AG04449 (cell line): ENCODE measurements at places on chromosomes 2 and 18.

GRCh38 chr2:231200805-231201474, 2.5 kb downstream of the ARMC9 start:
- DNase-seq, result no peak

- DNase-seq, result no peak
These were observed 326.4 kb downstream of the DYSF start for GRCh38 chr2:71779774-71780105.

- no peak for DNase-seq
These were observed 71.3 kb downstream of the FASTKD2 start for GRCh38 chr2:206836722-206837121.

DNA sequence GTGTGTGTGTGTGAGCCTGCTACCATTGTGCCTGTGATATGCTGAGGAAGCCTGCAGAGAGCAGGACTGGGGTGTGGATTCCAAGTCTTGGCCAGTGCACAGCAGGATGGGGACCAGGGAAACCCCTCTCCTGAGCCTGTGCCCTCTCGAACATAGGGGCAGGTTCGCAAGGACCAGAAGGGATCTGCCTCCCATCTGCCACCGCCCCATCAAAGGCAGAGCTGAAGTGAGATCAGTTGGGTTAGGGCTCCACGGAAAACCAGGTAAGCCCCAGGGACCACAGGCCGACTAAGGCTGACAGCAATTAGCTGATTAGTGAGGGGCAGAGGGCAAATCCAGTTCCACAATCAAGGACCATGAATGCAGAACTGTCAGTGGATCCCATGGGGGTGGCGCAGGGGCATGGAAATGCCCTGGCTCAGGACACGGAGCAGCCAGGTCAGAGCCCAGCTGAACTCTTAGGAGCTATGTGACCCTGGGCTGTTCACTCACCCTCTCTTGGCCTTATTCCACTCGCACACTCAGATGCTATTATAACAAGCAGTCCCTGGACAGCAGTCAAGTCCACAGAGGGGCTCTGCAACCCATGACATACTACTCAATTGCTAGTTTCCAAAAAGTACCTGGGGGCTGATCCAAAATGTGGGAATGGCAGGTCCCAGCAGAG, 84.2 kb upstream of the ID2 start:
- no peak for DNase-seq

GRCh38 chr2:9811679-9812511, 31.4 kb upstream of the TAF1B start:
- DNase-seq, result no peak

GRCh38 chr2:220469201-220469600, 841.8 kb downstream of the SLC4A3 start:
- DNase-seq, result no peak

DNA sequence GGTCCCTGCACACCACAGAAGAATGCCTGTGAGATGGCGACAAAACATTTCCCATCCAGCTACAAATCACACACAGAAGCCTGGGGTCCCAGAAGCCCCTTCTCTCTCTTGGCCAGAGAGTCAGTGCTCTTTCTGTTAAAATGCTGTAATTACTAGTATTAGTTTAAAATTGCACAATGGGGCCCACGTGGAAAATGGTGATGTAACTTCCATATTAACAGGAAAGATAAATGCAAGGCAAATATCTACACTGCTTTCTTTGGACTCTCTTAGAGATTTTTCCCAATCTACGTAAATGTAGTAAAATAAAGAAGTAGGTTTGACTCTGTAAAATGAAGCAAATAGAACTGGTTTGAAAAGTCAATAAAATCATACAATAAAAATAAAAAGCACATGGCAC, 113.9 kb upstream of the TFCP2L1 start:
- DNase-seq, result no peak

DNA sequence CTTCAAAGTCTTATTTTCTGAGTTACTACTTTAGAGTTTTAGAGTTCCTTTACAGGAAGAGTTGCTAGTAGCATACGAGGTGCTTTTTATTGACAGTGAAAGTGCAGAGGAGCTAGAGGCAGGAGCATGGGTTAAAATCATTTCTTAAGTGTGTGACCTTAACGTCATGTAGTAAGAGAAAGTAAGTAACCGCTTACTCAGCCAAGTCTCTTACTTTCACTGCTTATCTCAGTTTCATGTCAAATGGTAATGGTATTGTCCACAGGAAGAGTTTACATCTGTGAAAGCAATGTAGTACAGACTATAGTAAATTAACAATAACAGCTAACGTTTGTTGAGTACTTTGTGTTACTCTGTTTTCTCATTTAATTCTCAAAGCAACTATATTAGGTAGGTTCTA, 12.6 kb downstream of the NDUFAF7 start:
- DNase-seq, result no peak

DNA sequence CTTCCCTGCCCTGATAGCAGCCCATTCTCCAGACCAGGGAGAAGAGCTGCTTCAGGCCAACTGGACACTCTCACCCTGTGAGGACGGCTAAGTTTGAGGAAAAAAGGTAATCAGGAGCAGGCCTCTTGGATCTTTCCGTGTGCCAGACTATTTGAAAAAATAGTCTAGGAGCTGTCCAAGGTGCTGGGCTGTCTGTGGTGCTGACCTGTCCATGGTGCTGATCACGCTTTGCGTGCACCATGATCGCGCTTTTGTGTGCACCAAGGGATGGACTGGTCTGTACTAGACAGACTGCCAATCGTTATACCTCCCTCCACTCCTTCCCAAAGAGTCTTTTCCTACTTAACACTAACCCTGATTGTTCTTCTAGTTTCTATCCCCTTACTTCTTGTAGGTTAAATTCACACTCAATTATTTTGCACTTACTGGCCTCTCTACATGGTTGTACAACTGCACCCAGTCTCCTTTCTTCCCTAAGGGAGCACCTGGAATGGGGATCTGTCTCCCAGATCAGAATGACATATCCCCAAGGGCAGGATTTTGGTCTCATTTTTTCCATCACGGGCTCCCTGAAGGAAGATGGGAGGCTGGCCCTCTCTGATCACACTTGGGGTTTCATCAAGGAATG, 295.4 kb downstream of the CELF4 start:
- DNase-seq, result no peak

- no peak for DNase-seq
These were observed 27.0 kb downstream of the ENOSF1 start for GRCh38 chr18:685438-685837.

GRCh38 chr18:65661391-65661790, 89.4 kb upstream of the CDH7 start:
- no peak for DNase-seq

DNA sequence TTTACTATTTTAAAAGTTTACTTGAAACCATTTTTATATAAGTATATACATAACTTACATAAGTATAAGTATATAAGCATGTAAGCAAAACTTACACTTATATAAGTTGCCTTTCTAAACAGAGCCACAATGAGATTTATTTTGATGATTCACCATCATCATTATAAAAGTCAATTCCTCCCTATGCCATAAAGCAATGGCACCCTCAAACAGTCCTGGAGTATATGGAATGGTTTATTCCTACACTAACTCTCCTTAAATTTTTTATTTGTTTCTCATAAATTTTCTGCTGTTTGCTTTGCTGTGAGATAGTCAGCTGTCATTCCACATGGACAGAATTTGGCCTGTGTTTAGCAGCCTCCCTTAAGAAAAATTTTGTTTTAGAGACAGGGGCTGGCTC, 114.2 kb downstream of the NAB1 start:
- no peak for DNase-seq

DNA sequence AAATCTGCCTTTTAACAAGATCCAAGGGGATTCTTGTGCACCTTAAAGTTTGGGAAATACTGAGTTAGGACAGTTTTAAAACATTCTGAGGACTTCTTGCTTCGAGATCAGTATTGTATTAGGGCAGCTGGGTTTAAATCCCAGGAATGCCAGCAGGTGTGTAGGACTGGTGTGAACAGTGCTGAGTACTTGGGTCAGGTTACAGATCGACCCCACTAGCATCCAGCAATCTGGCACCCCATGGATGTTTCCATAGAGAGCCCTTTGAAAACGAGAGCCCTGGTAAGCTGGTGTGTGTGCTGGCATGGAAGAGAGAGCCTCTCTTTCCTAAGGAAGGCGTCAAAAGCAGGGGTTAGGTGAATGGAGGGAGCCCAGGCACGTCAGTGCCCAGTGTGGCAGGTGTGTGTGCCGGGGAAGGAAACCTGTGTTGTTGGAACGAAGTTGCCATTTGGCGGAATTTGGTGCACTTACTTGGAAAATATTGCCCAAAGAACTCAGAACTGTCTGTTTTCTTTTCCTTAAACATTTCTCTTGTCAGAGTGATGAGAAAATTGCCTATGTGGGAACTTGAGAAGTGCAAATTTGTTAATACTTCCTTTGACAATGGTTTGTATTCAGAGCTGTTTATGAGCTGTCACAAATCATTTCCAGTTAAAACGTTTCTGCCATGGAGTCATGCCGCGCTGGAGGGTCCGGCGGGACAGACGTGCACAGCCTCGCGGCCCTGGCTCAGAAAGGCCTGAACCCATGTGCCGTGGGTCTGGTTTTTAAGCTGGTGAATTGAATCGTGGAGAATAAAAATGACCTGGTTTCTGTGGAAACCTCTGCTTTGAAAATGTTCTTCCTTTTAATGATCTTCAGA, 38.1 kb downstream of the LDLRAD4 start:
- no peak for DNase-seq

GRCh38 chr2:174612970-174613369, 15.4 kb upstream of the WIPF1 start:
- no peak for DNase-seq

- no peak for DNase-seq
These were observed 43.4 kb downstream of the COLEC12 start for GRCh38 chr18:457140-457519.

DNA sequence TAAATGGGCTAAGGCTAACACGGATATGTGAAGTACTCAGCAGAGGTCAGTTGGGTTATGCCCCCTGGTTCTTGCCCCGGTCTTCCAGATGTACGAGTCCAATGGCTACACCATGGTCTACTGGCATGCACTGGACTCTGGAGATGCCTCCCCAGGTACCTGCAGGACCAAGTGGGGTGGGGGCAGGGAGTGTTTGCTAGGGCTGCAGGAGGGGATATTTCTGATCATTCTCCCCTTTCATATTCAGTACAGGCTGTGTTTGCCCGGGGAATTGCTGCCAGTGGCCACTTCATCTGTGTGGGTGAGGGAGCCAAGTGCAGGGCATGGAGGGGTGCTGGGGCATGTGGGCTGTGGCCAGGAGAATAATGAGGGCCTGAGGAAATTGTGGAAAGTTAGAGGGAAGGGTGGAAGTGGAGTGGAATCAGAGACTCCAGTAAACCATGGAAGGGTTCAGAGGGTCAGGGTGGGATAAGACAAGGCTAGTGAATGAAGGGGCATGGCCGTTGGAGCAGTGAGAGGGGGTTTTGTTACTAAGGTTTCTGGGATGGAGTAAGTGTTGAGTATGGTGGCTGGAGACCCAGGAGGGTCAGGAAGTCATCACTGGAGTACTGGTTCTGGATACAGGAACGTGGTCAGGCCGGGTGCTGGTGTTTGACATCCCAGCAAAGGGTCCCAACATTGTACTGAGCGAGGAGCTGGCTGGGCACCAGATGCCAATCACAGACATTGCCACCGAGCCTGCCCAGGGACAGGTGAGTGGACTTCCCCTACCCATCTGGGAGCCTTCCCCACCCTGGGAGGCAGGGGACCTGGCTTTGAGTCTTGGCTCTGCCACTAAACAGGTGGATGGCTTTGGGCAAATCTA, 1.9 kb downstream of the WDR54 start:
- DNase-seq, result no peak

DNA sequence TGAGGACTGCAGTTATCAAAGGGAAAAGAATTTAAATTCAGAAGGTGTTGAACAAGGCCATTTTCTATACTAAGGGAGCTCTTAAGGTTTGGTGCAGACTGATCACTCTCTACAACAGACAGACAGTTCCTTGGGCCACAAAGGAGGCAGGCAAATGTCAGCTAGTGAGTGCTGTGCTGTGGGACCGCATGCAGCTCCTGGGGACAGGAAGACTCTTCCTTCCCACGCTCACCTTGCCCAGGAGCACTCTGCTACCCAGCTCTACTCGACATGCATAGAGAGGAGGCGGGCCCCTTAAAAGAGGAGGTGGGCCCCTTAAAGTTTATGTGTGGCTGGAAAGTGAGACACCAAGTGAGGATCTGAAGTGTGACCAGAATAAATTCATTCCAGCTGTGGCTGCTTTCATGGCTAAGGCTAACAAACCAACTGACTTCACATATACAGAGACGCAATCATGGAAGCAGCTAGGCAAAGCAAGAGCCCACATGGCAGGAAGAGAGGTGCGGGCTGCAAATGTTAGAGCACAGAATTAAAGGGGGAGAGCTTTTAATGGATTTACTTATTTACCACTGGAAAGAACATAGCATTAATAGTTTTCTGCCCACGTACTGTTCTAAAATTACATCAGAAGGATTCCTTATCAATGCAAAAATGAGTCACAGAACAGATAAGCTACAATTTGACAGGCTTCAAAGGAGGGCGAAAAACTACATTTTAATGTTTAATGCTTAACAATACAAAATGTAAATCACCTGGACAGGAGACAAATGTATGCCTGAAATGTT, 101.4 kb upstream of the RNU4ATAC start:
- no peak for DNase-seq

DNA sequence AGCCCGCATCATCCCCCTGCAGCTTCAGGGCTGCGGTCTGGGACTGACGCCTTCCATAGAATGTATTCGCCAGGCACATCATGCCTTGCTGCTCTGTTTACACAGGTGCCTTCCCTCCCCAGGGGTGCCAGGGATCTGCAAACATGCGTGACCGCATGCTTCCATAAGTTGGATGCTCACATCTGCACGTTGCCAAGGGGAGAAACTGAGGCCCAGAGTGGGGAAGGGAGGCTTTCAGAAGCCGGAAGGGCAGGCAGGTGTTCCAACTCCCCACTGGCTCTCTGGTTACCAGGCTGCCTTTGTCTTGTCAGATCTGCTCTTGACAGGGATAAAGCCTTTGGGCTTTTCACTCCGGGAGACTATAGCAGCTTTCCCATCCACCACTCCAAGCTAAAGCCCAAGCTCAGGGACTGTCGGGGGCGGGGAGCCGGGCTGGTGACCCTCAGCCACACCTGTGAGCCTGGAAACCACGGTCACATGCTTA, 125.8 kb upstream of the TNP1 start:
- no peak for DNase-seq

- DNase-seq, result no peak
These were observed 13.8 kb upstream of the CXCR1 start for GRCh38 chr2:218180467-218181114.

DNA sequence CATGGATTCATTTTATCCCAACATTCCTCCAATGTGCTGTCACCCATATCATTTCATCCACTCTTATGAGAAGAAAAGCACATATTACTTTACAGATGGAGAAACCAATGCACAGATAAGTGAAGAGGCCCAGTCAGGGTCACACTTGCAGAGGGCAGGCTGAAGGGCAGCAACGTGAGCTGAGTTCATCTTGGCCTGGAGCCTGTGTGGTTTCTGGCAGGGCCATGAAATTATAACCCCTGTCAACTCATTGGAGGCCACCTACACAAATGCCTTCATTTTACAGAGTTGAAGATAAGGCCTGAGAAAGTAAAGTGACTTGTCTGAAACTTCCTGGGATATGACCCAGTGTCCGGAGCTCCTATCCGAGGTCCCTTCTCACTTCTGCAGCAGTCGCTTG, 88.4 kb upstream of the NRP2 start:
- DNase-seq, result no peak

- DNase-seq, result no peak
These were observed 166.4 kb downstream of the GALNT1 start for GRCh38 chr18:35747894-35748472.
